ENCODE measurements at places on chromosomes 1 and 21. TPM values are rescaled to one million over a fixed set of nuclear protein-coding genes. Genes with fewer than 3 reads are reported as not detected.

TNNT2 gene
- total RNA-seq: not detected

WLS gene
- total RNA-seq: 18.8 TPM

KISS1 gene
- not detected for total RNA-seq

CNKSR1 gene
- 0.33 TPM for total RNA-seq

SNX7 gene
- total RNA-seq: 24.9 TPM

KRTAP7-1 gene
- total RNA-seq: not detected

CAPN8 gene
- total RNA-seq: 0.68 TPM

LORICRIN gene
- not detected for total RNA-seq

MROH7 gene
- total RNA-seq: not detected

NID1 gene
- 8.1 TPM for total RNA-seq

CLCA1 gene
- not detected for total RNA-seq

KCNA3 gene
- total RNA-seq: not detected

BMP8B gene
- total RNA-seq: 4.3 TPM

C1orf185 gene
- not detected for total RNA-seq

CELA3A gene
- not detected for total RNA-seq

S100PBP gene
- total RNA-seq: 15.8 TPM

ZDHHC18 gene
- total RNA-seq: 43.4 TPM

S100A13 gene
- 175 TPM for total RNA-seq

RPS6KA1 gene
- total RNA-seq: 18.2 TPM

SPAG17 gene
- total RNA-seq: not detected

RGSL1 gene
- total RNA-seq: not detected

TSPAN2 gene
- 1.1 TPM for total RNA-seq

RIPPLY3 gene
- 0.62 TPM for total RNA-seq

EXOC8 gene
- 7.7 TPM for total RNA-seq

EEIG2 gene
- total RNA-seq: 5.7 TPM

BCL2L15 gene
- total RNA-seq: 0.59 TPM

USP25 gene
- total RNA-seq: 12.9 TPM

All from A549 treated with CORT108297 at 1 μM for 4 hours (cell line).